ENCODE measurements at places on chromosomes 4 and X.

- DNase-seq = no peak
Observed at GRCh38 chr4:39937683-39938268, 39.9 kb downstream of the PDS5A start.

- DNase-seq = peak; percentile 24
Observed at GRCh38 chr4:1417522-1418390, 11.5 kb upstream of the NKX1-1 start.

DNA sequence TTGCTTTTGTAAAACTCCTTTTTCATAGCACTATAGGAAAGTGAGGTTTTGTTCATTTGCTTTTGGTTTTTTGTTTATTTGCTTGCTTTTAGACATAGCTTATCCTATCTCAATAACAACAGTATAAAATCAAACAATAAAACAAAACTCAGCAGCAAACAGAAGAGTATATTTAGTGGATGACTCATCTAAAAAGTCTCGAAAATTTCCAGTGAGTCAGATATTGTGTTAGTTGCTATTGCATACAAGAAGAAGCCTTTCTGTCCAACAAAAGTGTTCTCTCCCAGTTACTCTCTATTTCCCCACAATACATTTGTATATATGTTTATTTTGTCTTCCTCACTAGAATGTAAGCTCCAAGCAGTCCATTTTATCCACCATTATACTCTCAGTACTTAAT lies 36.0 kb upstream of the NPNT start:
- DNase-seq = no peak

DNA sequence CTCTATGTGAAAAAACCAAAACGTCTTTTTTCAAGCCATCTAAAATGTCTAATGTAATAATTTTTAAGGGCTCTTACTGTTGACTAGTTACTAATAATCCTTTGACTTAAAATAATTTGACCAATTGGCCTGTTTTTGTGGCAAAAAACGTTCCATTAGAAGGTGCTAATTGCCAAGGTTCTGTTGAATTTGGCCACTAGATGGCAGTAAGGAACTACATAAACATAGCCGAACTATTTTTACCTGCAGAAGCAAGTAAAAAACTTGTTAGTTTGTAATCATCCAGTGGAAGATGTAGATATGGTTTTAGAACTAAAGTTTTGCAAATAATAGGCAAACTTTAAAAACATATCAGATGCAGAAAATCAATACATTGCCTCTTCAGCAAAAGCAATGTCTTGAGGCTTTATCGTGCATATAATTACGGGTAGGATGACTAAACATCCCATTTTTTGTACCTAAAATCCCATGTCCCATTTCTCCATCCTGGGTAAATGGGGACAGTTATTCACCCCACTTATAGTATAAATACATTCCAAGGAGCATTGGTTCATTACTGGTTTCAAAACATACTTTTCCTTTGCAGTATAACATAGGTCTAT lies 57.6 kb downstream of the PROM1 start:
- no peak for DNase-seq

DNA sequence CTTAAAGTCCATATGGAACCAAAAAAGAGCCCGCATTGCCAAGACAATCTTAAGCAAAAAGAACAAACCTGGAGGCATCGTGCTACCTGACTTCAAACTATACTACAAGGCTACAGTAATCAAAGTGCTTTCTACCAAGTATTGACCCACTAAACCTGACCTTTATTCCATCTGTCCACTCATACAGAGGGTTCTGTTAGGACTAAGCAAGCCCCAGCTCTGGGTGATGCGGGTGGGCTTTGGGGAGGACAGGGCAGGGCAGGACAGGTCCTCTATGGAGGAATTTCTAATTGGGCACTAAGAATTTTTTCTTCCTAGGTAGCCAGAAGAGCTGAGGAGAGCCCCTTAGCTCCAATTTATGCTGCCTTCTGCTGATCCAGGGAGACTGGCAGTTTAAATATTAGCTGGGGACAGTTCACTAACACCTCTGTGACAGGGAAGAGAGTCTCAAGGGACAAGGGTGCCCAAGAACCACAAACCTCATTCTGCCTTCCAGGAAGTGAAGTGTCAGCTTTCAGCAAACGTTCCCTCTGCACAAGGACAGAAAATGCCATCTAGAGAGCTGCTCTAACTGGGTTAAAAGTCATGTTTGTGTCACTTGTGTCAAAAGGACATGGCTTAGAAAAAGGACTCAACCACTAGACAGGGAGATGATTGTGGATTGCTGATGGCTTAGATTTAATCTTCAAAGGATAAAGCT lies 143.2 kb downstream of the KIT start:
- DNase-seq = no peak

DNA sequence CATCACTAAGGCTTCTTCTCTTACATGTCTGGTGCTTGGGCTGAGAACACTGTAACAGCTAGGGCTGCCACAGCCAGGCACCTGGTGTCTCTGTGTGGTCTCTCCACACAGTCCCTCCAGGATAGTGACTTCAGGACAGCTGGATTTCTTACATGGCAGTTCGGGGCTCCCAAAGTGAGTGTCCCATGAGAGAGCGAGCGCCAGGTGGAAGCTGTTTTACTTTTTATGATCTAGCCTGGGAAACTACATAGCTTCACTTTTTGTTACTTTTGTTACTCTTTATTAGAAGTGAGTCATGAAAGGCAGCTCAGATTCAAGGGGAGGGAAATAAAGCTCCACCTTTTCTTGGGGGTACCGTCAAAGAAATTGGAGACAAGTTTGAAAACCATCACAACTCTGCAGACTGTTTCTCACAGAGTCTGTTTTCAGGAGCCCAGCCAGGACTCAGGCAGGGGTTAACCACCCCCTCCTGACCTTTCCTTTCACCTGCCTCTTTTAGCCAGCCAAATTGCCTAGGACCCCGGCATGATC lies 373.0 kb downstream of the MID1IP1 start:
- no peak for DNase-seq

DNA sequence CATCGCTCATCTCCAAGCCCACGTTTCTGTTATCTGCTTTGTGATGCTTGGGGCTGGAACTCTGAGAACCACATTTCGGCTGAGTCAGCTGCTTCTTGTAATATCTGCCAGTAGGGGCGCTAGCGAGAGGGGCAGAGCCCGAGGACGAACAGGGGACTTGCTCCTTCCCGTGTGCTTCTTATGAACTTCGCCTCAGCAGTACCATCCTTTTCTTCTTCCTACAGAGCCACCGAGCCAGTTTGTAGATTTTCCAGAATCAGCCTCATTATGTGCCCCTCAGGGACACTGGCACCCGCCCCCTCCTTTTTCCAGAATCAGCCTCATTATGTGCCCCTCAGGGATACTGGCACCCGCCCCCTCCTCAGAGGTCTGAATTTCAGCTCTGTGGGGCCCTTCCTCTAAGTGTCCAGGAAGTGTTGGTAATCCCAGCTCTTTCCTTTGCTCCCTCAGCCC lies 441.7 kb upstream of the RASGEF1B start:
- DNase-seq = no peak

DNA sequence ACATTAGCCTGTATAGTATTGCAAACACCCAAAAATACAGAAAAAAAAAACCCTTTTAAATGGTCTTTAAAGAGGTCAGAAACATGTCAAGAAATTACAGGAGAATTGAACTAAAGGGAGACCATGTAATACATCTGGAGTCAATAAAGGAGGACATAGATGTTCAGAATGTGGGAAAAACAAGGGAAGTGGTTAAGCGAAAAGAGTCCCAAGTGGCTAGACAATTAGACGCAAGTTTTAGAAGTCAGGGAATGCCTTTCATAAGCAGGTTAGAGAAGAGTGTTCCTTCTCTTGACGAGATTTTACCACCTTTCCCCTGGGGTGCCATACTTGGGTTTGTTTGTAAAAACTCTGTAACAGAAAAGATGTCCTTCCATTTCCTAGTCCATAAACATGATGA lies 7.8 kb downstream of the LNX1 start:
- no peak for DNase-seq

GRCh38 chr4:107718351-107718965 lies 1.6 kb downstream of the PAPSS1 start:
- no peak for DNase-seq

DNA sequence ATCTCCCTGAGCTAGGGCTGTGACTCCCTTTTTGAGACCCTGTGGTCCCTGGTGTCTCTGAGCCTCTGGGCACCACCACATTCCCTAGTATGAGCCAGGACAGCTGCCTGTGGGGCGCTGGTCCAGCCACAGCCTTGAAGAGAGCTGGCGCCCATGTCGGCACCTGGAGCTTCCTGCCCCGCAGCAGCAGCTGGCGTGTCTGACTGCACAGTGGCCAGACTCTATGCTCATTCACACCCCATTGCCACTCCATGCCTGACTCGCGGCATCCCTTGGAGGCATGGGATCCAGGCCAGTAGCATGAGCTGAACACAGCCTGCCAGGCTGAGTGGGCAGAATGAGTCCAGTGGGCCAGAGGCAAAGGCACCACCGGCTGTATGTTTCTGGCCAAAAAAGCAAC lies 8.3 kb upstream of the SPP1 start:
- DNase-seq = peak; percentile 25

- DNase-seq = no peak
Observed at GRCh38 chr4:126976850-126977632, 655.7 kb upstream of the INTU start.

- no peak for DNase-seq
Observed at GRCh38 chr4:153261461-153261860, 57.2 kb downstream of the TRIM2 start.

DNA sequence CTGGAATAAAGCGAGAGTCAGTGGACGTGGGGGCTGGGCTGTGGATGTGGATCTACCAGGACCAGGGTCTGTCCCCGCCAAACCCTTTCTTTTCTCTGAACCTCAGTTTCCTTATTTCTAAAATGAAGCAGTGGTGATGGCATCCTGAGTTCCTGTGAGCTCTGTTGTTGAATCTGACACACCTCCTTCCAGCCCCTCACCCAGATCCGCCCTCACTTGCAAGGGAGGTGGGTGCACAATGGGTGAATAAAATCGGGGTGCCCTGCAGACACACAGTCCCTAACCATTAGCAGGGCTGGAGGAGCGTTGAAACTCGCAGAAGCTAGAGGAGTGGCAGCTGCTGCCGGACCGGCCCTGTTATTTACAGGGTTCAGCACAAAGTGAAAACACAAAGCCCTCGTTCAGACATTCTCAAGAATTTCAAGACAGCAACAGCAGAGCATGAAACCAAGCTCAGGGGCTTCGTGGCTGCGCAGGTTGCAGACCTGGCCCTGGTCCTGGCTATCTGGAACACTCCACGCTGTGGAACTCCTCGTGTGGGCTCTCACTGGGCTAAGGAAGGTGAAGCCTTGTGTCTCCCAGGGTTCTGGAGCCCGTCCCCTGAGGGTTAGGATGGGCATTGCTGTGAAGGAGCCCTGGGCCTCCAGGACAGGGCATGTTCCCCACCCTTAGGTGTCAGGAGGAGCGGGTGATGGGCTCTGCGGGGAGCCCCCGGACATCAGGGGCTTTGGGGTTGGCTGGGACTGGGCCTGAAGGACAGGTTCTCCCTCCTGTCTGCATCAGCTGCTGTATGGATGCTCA lies 42.9 kb downstream of the PSAPL1 start:
- peak; percentile 33 for DNase-seq

- no peak for DNase-seq
Observed at GRCh38 chrX:132292793-132293192, 73.5 kb upstream of the RAP2C start.

DNA sequence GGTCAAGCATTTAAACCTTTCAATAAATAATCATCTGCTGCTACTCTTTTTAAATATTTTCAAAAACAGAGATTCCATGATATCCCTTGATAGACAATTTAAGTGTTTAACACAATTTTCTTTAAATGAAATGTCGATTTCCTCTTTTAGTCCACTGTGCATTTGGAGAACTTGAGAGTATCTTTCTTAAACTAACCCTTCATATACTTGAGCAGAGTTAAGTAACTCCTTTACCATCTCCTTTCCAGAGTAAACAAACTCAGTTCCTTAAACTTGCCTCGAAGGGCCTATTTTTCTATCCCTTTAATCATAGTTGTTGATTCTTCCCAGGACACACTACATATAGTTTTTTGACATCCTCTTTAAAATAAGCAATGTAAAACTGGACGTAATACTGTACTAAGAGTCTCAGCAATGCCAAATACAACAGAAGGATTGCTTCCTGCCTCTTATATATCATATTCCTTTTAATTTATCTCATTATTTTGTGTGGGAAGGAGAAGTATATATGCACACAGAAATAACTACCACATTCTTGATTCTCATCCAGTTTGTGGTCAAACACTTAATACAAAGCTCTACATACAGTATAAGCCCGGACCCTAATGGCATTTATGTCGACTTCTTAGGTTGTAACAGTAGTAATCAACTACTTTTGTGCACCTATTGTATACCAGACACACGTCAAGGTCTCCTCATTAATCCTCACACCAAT lies 22.8 kb downstream of the RAB28 start:
- no peak for DNase-seq

GRCh38 chr4:139017861-139018260 lies 2.3 kb downstream of the NOCT start:
- no peak for DNase-seq

DNA sequence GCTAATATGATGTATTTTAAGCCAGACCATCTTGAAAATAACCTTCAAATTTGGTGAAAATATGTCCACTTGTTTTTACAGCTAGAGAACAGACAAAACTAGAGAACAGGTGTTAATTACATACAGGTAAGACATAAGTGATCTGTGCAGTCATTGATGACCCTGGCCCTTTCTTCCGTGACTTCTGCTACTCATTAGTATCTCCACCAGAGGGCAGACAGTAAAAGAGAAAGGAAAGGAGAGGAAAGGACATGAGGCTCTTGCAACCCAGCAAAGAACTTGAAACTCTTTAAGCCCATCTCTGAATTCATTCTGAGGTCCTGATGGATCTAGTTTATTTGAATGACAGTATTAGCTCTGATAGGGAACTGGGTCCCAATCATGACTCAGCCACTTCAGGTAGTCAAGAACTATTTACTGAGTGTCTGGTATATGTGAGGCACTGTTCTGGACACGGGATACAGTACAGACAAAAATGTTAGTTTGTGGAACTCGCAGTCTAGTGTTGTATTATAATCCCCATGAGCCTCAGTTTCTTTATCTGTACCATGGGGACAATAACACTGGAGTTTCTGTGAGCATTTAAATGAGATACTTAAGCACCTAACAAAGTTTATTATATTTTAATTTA lies 121.0 kb upstream of the TEX13D start:
- DNase-seq = no peak

DNA sequence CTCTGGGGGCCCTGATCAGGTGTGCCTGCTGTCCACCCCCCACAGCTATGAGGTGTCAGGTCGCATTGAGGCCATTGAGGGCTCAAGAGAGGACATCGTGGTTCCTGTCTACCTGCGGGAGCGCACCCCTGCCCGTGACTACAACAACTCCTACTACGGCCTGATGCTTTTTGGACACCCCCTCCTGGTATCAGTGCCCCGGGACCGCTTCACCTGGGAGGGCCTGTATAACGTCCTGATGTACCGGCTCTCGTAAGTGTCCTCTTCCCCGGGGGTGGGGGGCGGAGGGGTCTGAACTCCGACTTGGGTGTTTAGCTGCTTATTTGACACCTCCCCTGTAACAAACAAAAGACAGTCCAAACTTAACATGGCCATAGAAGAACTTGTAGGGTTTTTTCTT lies 10.5 kb downstream of the USP11 start:
- no peak for DNase-seq

GRCh38 chr4:93751411-93751810 lies 77.1 kb upstream of the ATOH1 start:
- DNase-seq = no peak

GRCh38 chr4:157405070-157405469 lies 184.5 kb downstream of the GRIA2 start:
- no peak for DNase-seq

- DNase-seq = no peak
Observed at GRCh38 chrX:2781226-2781571, 29.4 kb downstream of the XG start.

All from dorsolateral prefrontal cortex (tissue), 122 donors.